ENCODE measurements at places on chromosomes 16 and 17. TPM values are rescaled to one million over a fixed set of nuclear protein-coding genes. Genes with fewer than 3 reads are reported as not detected.

The IL34 gene
- polyA plus RNA-seq = not detected

The NPIPA3 gene
- not detected for polyA plus RNA-seq

The CSH2 gene
- polyA plus RNA-seq = not detected

The FZD2 gene
- 0.39 TPM for polyA plus RNA-seq

The KCNJ2 gene
- not detected for polyA plus RNA-seq

The KRTAP2-3 gene
- not detected for polyA plus RNA-seq

The CES3 gene
- not detected for polyA plus RNA-seq

The ZG16B gene
- not detected for polyA plus RNA-seq

The SULT1A4 gene
- polyA plus RNA-seq = 1.9 TPM

Measured in naive B cell (primary cell).